ENCODE measurements at places on chromosomes 6 and 20.

DNA sequence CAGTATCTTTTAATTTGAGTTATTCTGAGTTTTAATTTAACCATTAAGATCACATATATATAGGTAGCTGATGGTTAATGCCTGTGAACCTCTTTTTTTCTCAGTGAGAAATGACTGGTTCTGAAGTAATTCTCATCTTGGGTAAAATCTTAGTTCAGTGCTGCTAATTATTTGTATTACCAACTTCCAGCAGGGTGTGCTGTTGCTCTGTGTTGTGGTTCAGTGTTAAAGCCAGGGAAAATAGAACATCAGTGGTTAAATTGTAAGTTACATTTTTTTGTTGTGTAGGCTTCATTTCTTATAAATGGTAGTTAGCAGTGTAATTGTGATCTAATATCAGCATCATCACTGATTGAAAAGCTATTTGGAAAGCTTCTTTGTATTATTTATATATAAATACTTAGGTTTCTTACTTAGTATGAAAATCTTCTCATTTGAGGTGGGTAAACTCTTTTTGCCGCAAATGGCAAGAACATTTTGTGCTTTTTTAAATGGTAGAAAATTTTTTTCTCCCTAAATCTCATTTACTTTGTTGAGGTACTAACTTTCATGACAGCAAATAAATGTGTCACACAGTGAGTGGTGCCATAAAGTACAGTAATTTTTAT, 43.7 kb downstream of the CDC5L start:
- no peak for DNase-seq

GRCh38 chr6:37454420-37455140, 21.6 kb downstream of the CMTR1 start:
- DNase-seq: no peak

DNA sequence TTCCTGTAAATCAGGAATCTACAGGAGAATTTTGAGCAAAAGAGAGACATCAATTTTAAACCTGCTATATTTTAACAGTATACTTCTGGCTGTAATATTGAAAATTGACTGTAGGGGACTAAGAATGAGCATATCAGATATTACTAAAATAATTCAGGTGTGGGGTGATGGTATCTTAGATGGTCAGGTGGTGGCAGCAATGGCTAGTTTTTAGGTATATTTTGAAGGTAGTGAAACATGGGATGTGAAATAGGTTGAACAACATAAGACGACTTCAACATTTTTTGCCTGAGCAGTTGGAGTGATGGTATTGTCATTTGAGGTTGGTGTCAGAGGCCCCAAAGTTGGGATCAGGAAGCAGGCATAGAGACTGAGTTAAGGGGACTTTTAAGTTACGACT, 32.1 kb downstream of the FAM83B start:
- no peak for DNase-seq

GRCh38 chr20:22414305-22414742, 170.0 kb downstream of the FOXA2 start:
- DNase-seq: no peak

DNA sequence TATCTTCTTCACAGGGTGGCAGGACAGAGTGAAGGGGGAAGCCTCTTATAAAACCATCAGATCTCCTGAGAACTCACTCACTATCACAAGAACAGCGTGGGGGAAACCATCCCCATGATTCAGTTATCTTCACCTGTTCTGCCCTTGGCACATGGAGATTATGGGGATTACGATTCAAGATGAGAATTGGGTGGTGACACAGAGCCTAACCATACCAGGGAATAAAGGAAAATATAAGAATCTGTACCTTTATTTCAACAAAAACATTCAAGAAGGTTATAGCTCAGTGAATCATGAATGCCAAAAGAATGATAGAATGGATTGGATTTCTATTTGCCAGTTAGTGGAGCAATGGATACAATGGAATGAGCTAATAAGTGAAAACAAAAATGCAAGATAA, 214.4 kb downstream of the PTPRK start:
- no peak for DNase-seq

DNA sequence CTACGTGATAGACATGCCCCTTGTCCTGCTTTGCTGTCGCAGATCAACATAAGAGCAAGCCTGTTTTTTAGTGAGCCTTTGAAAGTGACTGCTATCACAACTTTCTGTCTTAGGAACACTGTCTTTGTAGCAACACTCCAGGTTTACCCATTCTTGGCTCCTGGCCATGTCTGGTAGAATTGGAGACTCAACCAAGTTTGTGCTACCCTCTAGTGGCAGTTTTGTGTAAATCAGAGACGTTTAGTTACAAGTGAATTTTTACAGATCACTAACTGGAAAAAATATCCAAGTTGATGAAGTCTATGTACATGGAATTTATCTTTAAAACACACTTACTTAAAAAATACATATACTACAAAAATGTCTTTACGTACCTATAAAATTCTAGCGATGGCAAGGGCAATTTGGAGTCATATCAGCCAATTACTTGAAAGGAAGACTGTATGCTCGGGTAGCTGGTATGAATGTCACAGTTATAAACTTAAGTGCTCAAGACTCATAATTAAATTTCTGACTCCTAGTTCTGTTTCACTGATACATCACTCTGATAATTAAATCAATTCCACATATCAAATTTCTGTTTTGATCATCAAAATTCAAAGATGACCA, 101.4 kb downstream of the ADGB start:
- peak; percentile 36 for DNase-seq

- DNase-seq: peak; percentile 50
These were observed 26.2 kb upstream of the MMP24 start for GRCh38 chr20:35200267-35200666.

- no peak for DNase-seq
These were observed 12.9 kb upstream of the SLC22A7 start for GRCh38 chr6:43284991-43285781.

- DNase-seq: no peak
These were observed 219.7 kb downstream of the UNC5CL start for GRCh38 chr6:40819182-40819834.

DNA sequence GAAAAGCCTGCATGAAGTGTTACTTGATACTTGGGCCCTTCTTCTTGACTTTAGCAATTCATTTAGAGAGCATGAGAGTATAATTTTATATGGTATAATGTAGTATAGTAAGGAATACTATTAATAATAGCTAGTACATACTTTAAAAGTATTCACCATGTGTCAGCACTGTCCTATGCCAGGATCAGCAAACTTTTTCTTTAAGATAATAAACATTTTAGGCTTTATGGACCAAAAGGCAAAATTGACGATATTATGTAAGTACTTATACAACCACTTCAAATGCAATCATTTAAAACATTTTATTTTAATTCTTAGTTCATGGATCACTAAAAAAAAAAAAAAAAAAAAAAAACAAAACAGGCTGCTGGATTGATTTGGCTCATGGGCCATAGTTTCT, 163.9 kb downstream of the IBTK start:
- DNase-seq: no peak

DNA sequence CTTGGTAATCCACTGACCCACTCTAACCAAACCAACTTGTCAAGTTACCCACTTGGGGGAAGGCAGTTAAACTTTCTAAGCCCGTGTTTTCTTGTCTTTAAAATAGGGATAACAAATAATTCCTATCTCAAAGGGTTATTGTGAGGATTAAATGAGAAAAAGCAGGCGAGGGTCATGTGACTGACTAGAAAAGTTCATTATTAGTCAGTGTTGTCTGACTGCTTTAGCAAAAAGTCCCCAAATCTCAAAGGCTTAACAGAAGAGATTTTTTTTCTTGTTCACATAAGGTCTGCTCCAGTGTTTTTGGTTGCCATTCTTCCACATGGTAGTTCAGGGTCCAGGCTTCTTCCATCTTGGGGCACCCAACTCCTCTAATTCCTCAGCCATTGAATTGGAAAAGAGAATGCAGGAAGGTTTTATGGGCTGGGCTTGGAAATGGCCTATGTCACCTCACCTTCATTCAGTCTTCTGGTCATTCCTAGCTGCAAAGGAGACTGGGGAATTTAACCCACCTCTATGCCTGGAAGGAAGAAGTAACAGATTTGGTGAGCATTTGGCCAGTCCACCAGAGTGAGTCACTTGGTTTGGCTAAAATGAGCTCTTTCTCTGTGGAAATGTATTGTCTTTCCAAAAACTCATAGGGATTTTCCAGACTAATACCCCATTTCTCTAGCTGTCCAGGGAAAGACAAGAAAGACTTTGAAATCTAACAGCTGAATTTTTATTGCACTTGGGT, 77.0 kb downstream of the CAP2 start:
- DNase-seq: no peak

DNA sequence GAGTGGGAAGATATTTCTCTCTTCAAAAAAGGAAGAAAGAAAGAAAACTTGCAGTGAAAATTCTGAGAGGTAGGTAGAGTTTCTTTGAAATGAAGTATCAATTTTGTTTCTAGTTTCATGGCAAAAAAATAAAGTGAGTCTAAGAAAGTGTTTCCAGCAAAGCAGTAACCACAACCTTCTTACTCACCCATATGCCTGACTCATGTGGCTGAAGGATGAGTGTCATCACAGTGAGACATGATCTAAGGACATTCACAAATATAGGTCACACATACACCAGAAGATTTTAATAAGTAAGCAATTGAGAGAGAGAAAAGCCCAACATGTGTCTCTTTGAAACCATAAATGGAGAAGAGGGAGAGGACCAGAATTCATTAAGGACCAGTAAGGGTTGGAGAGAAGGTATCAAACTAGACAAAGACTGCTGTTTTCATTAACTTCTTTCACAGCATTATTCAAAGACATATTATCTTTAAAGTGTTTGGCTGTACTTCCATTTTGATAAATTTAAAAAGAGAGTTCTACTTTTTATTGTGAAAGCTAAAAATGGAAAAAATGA, 169.5 kb downstream of the FRK start:
- DNase-seq: peak; percentile 75

DNA sequence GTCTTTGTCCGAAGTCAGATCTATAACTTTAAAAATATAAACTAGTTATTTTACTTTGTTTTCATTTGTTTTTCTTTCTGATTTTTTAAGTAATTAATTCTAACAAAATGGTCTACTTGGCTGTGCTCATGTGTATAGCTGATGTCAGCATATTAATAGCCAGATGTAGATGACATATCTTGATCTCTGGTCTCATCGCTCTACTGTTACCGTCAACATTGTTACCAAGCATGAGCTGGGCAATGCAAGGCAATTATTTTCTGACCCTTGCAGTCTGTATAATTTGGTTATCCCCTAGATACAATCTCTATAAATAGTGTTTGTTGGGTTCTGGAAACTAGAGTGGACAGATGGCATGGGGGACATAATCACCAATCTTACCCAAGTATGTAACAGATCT, 151.6 kb upstream of the PTPRK start:
- no peak for DNase-seq

- no peak for DNase-seq
These were observed 70.3 kb downstream of the MYLK4 start for GRCh38 chr6:2680264-2680922.

GRCh38 chr6:52621631-52622030, 44.8 kb upstream of the TRAM2 start:
- DNase-seq: no peak

DNA sequence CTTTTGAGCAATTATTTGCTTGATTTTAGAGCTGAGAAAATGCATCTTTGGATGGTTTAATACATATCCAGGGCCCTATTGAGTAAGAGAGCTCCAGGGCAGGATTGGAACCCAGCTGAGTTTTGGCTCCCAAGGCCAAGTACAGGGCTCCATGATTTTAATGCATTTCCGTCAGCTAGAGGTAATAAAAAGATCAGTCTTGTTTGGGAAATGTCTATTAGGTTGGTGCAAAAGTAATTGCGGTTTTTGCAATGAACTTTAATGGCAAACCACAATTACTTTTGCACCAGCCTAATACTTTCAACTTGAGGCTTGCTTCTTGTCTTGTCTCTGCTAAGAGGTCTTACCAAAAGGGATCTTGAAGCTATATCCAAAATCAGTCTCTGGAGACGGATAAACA, 29.4 kb upstream of the CDH4 start:
- no peak for DNase-seq

DNA sequence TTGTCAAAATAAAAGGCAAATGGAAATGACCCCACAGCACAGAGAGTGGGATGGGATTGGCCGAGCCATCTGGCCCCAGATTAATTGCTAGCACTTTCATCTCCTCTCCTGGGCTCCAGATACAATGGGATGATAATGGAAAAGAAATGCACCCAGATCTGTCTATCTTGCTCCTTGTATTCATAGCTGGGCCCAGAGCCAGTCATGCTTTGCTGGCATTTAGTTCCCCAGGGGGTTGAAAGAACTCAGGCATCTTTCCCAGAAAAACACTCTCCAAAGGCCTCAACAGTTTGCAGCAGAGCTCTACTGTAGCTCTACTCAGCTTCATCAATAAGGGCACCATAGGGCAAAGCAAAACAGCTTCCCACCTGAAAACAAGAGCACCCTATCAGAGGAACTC, 116.0 kb upstream of the FOXA2 start:
- no peak for DNase-seq

GRCh38 chr6:148745926-148746325, 904 bp upstream of the UST start:
- DNase-seq: no peak

- DNase-seq: no peak
These were observed 107.5 kb downstream of the VIP start for GRCh38 chr6:152858141-152858540.

GRCh38 chr6:159221486-159222170, 52.4 kb downstream of the FNDC1 start:
- no peak for DNase-seq

- DNase-seq: peak; percentile 24
These were observed 94.8 kb downstream of the MBOAT1 start for GRCh38 chr6:20117474-20117873.

GRCh38 chr6:36758516-36759147, 61.0 kb downstream of the RAB44 start:
- DNase-seq: no peak

DNA sequence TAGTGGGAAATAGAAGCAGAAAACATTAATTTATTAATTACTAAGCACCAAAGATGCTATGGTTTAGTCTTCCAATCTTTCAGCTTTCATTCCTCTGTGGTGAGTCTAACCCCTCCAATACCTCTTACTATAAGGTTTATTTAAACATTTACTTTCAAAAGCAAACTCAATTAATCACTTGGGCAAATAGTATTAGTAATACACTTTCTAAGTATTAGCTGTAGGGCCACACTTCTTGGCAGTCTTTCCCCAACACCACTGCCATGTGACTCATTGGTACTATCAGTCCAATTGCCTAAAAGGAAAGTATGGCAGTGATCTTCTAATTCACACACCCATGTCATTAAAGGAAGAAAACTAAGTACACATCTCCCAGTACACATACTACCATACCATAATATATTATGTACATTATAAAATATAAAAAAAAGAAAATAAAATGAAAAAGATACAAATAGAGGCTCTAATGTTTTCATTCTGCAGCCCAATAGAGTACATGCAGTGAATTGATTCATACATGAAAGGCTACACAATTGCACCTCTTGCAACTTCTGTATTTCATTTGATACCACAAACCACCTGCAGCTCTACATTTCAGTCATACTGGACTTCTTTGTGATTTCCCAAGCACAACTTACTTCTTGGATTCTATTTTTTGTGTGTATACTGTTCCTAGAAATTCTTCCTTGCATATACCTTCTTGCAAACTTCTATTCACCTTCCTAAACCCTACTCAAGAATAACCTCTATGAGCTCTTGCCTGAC, 218.6 kb downstream of the PKHD1 start:
- peak; percentile 64 for DNase-seq
